T-cell (primary cell): ENCODE measurements at places on chromosomes 1 and 21. TPM values are rescaled to one million over a fixed set of nuclear protein-coding genes. Genes with fewer than 3 reads are reported as not detected.

GRCh38 chr21:16900685-16901084, 612.2 kb upstream of the CXADR start:
- H3K36me3 ChIP-seq, result no peaks in the 10 kb centered on the region
- no peak overlapping the region for H3K27ac ChIP-seq
- DNase-seq, result no peak
- H3K27me3 ChIP-seq, result no peaks in the 10 kb centered on the region

- H3K27me3 ChIP-seq, result no peaks in the 10 kb centered on the region
- peak overlapping the region; percentile 85 for H3K27ac ChIP-seq
- H3K36me3 ChIP-seq, result peaks cover 3% of the 10 kb centered on the region
- H3K4me1 ChIP-seq, result peaks cover 48% of the 10 kb centered on the region
- H3K4me3 ChIP-seq, result peak overlapping the region; percentile 79
- peak; percentile 36 for DNase-seq
Measured at GRCh38 chr1:46301808-46302640, 1.4 kb downstream of the LRRC41 start.

DNA sequence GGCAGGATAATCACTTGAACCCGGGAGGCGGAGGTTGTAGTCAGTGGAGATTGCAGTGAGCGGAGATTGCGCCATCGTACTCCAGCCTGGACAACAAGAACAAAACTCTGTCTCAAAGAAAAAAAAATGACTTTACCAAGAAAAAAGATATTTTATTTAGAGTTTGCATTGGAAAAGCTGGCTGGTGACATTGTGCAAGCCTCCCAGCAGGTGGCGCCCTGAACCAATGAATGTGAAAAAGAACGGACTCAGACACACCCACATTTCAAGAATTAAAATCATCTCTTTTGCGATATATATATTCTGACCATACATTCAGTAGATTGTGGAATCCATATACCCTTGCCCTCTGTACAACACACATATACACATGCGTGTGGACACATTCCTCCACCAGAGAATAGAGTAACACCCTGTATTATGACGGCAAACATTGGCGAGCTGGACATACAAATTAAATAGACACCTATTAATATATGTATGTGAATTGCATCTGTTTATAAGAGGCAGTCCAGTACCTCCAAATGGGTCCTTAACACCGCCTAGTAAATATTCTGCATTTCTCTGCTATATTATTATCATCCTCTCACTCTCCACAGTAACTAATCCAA, 39.0 kb upstream of the CADM3 start:
- H3K4me1 ChIP-seq, result no peaks in the 10 kb centered on the region
- no peak overlapping the region for H3K27ac ChIP-seq

GRCh38 chr1:168234846-168235547, 9.2 kb downstream of the SFT2D2 start:
- peaks cover 8% of the 10 kb centered on the region for H3K4me1 ChIP-seq
- peak; percentile 3 for DNase-seq
- H3K36me3 ChIP-seq, result peaks cover 5% of the 10 kb centered on the region
- H3K27me3 ChIP-seq, result no peaks in the 10 kb centered on the region
- H3K4me3 ChIP-seq, result no peak overlapping the region
- H3K27ac ChIP-seq, result no peak overlapping the region

- H3K4me1 ChIP-seq, result no peaks in the 10 kb centered on the region
- no peaks in the 10 kb centered on the region for H3K27me3 ChIP-seq
- no peak for DNase-seq
- H3K36me3 ChIP-seq, result no peaks in the 10 kb centered on the region
- H3K27ac ChIP-seq, result no peak overlapping the region
Measured at GRCh38 chr1:214648801-214649200, 45.8 kb downstream of the CENPF start.

DNA sequence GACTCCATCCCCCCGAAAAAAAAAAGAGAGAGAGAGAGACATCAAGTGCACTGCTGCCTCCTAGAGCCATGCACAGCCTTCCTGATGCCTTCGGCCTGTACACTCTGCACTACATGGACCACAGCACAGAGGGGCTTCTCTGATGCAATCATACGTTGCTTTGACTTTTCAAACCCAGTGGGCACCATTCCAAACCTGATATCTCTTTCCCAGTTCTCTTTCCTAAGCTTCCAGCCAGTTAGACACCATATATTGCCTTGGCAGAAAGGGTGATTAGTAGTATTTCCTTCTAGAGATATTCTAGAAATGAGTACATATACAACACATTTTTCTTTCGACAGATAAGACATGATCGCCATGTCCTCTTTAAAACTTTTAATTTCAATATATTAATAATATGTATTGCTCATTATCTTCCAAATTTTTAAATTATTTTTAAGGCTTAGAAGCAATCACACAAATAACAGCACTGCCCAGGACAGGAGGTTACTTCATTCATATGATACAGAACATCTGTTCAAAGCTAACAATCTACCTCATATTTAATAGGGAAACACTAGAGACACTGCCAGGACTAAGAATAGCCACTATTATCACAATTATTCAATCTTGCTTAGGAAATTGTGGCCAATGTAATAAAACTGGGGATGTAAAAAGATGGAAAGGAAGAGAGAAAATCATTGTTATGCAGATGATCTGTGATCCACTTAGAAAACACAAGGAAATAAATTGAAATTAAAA, 9.9 kb downstream of the CLCA1 start:
- no peaks in the 10 kb centered on the region for H3K4me1 ChIP-seq
- H3K27me3 ChIP-seq, result no peaks in the 10 kb centered on the region
- H3K36me3 ChIP-seq, result no peaks in the 10 kb centered on the region
- H3K27ac ChIP-seq, result no peak overlapping the region
- no peak overlapping the region for H3K4me3 ChIP-seq
- DNase-seq, result no peak

DNA sequence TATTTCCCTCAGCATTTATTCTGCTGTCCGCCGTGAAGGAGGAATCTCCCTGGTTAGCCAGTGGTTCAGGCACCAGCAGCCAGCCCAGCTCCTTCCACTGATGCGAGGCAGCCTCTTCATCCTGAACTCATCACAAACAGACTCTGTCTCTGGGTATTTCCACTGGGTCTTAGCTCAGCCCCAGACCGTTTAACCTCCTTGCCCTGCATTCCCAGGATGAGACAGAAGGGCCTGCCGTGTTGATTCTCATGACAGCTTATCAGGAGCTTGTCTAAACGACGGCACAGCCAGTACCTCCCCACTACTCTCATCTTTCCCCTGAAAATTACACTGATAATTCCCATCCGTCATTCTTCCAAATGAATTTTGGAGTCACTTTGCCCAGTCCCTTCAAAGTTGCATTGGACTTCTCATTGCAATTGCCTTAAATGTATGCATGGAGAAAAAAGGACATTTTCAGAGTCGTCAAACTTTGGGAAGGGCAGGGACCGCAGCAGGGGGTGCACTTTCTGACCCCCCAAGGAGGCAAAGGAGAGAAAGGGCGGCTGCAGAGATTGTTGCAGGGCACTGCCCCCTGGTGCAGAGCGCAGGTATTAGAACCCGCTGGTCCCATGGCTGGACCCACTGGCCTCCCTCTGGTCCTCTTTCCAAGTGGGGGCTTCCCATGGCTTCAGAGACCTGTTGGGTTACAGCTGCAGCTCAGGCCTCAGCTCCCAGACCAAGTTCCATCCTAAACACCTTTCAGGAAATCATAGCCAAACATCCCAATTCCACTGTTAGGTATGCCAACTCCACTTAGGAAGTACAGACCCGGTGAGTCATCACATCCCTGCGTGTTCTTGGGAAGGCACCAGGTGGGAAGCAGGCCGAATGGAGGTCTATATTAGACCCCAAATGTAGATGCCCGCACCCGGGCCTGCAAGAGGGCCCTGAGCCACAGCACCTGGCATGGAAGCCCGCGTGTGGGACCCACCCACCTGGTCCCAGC, 3.7 kb upstream of the MEGF6 start:
- H3K27ac ChIP-seq, result no peak overlapping the region
- H3K27me3 ChIP-seq, result no peaks in the 10 kb centered on the region
- DNase-seq, result no peak
- no peak overlapping the region for H3K4me3 ChIP-seq
- no peaks in the 10 kb centered on the region for H3K36me3 ChIP-seq

DNA sequence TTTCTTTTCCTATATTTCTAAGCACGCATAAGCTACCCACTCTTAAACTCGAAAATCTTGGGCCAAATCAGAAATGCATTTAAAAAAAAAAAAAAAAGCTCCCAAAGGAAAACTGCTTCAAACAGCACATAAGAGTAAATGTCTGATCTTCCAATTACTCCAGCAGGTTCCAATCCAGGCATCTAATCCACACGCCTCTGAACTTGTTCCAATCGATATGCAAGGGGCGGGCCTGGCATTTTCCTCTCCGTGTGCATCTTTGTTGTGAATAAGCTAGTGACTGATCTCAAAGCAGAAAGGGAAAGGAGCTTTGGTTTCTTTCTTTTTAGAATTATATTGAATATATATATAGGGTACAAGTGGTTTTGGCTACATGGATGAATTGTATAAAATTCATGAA, 365.5 kb downstream of the PRDM2 start:
- no peak for DNase-seq
- H3K27me3 ChIP-seq, result no peaks in the 10 kb centered on the region
- H3K4me1 ChIP-seq, result no peaks in the 10 kb centered on the region
- H3K36me3 ChIP-seq, result no peaks in the 10 kb centered on the region
- H3K4me3 ChIP-seq, result no peak overlapping the region

GRCh38 chr1:202254454-202255252, 61.1 kb downstream of the LGR6 start:
- H3K27me3 ChIP-seq, result no peaks in the 10 kb centered on the region
- DNase-seq, result no peak
- H3K4me1 ChIP-seq, result peaks cover 2% of the 10 kb centered on the region
- H3K36me3 ChIP-seq, result no peaks in the 10 kb centered on the region
- H3K27ac ChIP-seq, result no peak overlapping the region

- H3K4me1 ChIP-seq, result no peaks in the 10 kb centered on the region
- H3K4me3 ChIP-seq, result no peak overlapping the region
- no peak for DNase-seq
- H3K36me3 ChIP-seq, result no peaks in the 10 kb centered on the region
- H3K27ac ChIP-seq, result no peak overlapping the region
- H3K27me3 ChIP-seq, result no peaks in the 10 kb centered on the region
Measured at GRCh38 chr1:183234660-183235476, 48.8 kb downstream of the LAMC2 start.

GRCh38 chr1:201180901-201181300, 9.7 kb upstream of the IGFN1 start:
- no peaks in the 10 kb centered on the region for H3K4me1 ChIP-seq
- H3K4me3 ChIP-seq, result no peak overlapping the region
- no peaks in the 10 kb centered on the region for H3K36me3 ChIP-seq
- H3K27ac ChIP-seq, result no peak overlapping the region

DNA sequence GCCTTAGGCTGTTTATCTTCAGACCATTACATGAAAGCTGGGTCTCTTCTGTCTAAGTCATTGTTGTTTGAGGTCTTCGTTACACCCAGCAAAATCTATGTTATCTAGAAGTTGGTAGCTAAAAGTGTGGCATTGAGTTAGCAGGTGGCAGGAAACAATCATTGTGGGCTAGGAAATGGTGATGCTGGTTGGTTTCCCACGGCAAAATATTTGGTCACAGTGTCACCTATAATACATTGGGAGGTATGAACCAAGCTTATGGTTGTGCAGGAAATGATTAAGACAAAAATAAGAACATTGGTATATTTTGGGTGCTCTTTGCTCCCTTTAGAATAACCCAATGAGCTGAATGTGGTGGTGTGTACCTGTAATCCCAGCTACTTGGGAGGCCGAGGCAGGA, 169.7 kb downstream of the TRIM33 start:
- H3K4me1 ChIP-seq, result peaks cover 77% of the 10 kb centered on the region
- DNase-seq, result peak; percentile 62
- no peak overlapping the region for H3K4me3 ChIP-seq
- H3K36me3 ChIP-seq, result no peaks in the 10 kb centered on the region

DNA sequence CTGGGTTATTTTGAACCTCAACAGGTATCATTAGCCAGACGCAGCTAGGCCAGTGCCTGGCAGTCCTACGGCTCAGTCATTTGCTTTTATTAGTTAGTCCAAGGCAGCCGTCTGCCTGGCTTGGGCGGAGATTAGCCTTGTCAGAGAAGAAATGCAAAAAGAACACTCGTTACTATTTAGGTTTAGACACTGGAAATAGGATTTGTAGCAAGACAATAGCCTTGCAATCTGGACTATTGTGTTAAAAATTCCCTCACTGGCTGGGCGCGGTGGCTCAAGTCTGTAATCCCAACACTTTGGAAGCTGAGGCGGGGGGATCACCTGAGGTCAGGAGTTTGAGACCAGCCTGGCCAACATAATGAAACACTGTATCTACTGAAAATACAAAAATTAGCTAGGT, 11.0 kb upstream of the PRKCZ start:
- H3K36me3 ChIP-seq, result no peaks in the 10 kb centered on the region
- DNase-seq, result no peak
- no peak overlapping the region for H3K27ac ChIP-seq
- H3K27me3 ChIP-seq, result no peaks in the 10 kb centered on the region
- no peak overlapping the region for H3K4me3 ChIP-seq
- H3K4me1 ChIP-seq, result peaks cover under 1% of the 10 kb centered on the region

DNA sequence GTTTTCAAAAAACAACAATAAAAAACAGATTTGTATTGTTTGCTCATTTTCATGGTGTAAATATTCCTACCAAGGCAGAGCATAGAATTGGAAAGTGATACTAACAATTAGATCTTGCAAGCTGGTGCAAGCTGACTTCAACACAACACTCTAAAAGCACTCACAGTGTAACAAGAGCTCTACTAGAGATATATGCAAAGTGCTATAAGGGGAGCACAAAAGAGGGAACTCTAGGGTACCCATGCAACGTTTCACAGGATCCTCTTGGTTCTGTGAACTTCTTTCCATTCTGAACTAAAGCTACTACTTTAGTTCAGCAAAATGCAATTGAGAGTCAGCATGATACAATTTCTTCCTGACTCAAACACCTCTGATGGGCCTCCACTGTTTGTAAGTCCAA, 78.3 kb downstream of the ATP1B1 start:
- H3K4me1 ChIP-seq, result no peaks in the 10 kb centered on the region
- H3K36me3 ChIP-seq, result no peaks in the 10 kb centered on the region
- DNase-seq, result no peak
- no peak overlapping the region for H3K27ac ChIP-seq
- no peak overlapping the region for H3K4me3 ChIP-seq

DNA sequence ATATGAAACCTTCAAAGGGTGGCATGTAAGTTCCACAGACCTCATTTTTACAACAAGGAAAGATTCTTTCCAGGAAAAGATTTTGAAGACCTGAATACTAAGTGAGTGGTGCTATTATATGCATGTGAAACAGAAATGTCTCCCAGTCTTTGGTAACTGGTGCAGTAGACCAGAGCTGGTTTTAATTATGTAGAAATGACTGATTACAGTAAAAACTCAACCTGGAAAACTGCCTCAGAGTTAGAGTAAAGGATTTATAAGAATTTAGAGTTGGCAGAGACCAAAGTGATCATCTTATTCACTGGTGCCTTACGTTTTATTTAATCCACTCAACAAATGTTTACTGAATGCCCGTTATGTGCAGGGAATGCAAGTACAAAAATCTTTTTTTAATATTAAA, 30.2 kb upstream of the LRRC8D start:
- DNase-seq, result no peak
- H3K36me3 ChIP-seq, result no peaks in the 10 kb centered on the region
- H3K27me3 ChIP-seq, result peaks cover 3% of the 10 kb centered on the region
- no peaks in the 10 kb centered on the region for H3K4me1 ChIP-seq

GRCh38 chr1:21338573-21339355, 48.5 kb upstream of the ECE1 start:
- H3K27me3 ChIP-seq, result no peaks in the 10 kb centered on the region
- no peak overlapping the region for H3K27ac ChIP-seq
- H3K4me3 ChIP-seq, result no peak overlapping the region
- no peaks in the 10 kb centered on the region for H3K36me3 ChIP-seq

Gene DSCAM
- not detected for total RNA-seq

Gene DISP3
- 2.0 TPM for total RNA-seq

Gene TTLL7
- 0.49 TPM for total RNA-seq

Gene C1orf226
- total RNA-seq, result 0.09 TPM

Gene TEDDM1
- total RNA-seq, result not detected
